ENCODE measurements at places on chromosomes 5 and 9.

DNA sequence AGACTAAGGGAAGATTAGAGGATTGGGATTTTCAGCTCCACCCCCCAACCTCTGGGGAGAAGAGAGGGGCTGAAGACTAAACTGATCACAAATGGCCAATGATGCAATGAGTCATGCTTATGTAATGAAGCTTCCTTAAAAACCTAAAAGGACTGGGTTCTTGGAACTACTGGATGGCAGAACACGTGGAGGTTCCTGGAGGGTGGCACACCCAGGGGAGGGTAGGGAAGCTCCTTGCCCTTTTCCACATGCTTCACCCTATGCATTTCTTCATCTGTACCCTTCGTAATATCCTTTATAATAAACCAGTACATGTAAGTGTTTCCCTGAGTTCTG lies 48.6 kb downstream of the ARHGEF28 start:
- no peak for DNase-seq

GRCh38 chr5:129724647-129725046 lies 23.2 kb upstream of the MINAR2 start:
- DNase-seq = no peak

GRCh38 chr5:72108202-72109061 lies 1.2 kb downstream of the MAP1B start:
- DNase-seq = no peak

- DNase-seq = no peak
Measured at GRCh38 chr5:101390151-101390908, 487.2 kb upstream of the ST8SIA4 start.

GRCh38 chr5:95861864-95862561 lies 39.5 kb upstream of the GLRX start:
- DNase-seq = no peak

DNA sequence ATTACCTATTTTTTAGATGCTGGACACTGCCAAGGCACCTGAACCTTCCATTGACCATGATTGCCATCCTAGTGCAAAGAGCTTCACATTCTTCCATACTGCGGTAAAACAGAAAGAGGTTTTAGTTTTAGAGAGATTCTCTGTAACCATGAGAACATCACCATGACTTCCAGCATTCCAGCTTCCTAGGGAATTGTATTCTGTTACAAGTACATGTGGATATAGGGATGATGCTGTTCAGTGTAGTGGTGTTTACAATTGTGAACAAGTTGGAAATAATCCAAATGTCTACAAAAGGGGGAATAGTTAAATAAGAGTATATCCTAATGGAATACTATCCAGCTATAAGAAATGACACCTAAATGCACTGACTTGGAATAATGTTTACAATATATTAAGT lies 22.4 kb downstream of the NIPSNAP3B start:
- no peak for DNase-seq

DNA sequence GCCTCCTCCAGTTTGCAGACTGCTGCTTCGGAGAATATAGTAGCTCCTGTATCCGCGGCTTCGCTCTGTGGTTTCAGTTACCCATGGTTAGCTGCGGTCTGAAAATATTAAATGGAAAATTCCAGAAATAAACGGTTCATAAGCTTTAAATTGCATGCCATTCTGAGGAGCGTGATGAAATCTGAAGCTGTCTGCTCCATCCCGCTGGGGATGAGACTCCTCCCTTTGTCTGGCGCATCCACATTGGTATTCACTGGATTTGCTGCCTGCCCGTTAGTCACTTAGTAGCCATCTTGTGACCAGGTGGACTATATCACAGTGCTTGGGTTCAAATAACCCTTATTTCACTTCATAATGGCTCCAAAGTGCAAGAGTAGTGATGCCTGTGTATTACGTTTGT lies 36.3 kb downstream of the MSX2 start:
- DNase-seq = no peak

DNA sequence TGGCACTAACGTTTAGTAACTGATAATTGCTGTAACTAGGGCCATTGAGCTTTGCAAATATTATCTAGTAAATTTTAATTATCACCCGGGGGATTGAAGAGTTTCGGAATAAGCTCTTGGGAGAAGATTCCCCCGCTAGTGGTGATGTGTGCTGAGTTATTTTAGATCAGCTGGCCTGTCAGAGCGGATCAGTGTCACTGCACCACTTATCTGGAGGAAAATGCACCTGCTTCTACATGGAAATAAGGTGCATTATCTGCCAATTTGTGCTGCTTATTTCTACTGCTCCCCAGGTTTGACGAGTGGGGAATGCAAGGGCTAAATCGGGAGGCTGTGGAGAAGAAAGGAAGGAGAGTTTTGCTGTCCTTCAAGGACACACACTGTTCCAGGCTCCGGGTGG lies 518.6 kb downstream of the TLE4 start:
- DNase-seq = no peak

- DNase-seq = no peak
Measured at GRCh38 chr9:75812141-75812540, 78.3 kb upstream of the PCSK5 start.

- no peak for DNase-seq
Measured at GRCh38 chr9:121279776-121280388, 11.9 kb downstream of the GSN start.

DNA sequence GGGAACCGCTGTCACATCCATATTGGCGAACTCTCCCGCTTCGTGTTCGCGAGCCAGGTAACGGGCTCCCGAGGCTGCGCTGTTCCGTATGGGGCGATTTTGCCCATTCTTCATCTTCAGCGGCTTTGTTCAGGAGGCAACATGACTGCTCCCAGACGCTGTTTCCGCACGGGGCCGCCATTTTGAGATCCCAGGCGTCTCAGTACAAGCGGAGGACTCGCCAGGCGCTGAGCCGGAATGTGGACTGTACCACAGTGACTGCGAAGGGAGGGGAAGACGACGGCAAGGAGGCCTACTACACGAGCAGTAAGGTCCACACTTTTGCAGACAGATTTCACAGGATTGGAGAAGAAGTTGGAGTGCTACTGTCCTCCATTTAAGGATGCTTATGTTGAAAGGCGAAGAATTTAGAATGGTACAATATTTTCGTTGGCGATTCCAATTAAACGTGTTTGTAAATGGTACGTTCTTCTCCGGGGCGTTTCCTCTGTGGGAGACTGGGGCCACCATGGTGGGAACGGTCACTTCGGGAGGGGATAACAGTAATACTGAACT lies 41.6 kb upstream of the ZNF300 start:
- DNase-seq = no peak

GRCh38 chr5:89302102-89302891 lies 419.3 kb upstream of the MEF2C start:
- no peak for DNase-seq

DNA sequence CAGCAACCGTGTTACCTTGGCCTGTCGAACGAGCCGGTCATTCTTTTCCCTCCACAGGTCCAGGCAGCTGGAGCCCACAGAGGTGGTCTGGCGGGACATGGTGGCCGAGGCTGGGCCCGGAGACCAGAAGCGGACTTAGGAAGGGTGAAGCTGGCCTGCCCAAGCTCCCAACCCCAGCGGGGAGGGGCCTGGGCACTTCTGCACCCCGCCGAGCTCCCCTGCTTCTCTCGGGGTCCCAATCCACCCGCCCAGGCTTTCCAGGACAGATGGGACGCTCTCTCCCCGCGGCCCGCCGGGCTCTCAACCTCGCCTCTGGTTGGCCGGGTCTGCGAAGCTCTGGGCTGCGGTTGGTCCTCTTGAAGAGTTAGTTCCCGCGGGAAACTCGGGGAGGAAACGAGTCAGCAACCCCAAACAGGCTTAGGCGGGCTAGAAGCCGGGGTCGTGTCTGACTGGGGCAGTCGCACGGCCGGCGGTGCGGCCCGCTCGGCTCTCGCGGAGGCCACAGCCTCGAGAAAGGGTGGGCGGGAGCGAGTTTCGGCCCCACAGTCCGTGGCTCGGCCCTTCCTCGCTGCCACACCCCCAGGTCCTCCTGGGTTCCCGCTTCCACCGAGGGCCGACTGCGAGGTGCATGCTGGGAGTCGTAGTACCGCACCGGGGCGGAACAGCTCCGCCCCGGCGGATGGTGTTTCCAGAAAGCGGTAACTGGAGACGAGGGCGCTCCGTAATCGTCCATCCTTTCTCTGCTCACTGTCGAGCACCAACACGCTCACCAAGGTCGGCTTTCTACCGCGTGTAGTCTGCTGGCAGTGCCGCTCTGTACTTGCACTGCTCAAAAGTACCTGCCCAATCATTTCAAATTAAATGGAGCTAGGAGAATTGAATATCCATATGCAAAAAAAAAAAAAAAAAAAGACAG lies at the start of gene FANCG:
TSS of gene FANCG (minus strand) at position 517 of the 916 bp plus-strand sequence. CDS start at position 99, 418 bp downstream.
- DNase-seq = peak; percentile 87

DNA sequence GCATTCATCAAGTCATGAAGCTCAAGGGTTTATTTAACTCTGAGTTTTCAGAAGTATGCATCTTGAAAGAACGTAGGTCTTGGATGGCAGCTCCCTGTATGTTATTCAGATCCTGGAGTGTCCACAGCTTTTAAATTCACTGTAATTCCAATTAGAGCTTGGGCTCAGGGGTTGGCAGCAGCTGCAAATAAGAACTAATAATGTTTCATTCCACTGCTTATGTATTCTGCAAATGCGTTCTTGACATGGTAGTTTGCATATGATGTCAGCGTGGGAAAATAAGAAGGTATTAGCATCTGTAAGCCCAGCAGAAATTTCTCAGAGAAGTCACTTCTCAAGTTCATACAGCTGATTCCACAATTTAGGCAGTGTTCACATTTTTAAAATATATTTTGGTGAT lies 58.4 kb downstream of the RORB start:
- no peak for DNase-seq

GRCh38 chr5:140043508-140043872 lies 391 bp upstream of the NRG2 start:
- no peak for DNase-seq

DNA sequence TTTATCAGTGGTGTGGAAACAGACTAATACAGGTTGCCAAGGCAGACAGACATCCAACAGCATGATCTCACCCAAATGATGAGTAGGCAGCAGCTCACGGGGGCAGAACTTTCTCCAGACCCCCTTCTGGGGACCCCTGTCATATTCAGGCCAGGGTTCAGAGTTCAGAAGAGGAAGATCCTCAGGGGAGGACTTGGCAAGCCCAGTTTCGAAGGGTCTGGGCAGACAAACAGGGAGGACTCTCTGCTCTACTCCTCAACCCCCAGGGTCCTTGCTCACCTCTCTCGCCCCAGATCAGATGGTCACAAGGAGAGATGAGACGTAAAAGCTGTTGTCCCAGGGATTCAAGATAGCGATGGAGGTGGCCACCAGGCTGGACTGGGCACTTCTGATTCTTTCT lies 215.1 kb upstream of the MVB12B start:
- no peak for DNase-seq

GRCh38 chr5:81907012-81907635 lies 64.7 kb upstream of the ATG10 start:
- DNase-seq = no peak

GRCh38 chr5:158638396-158638795 lies 461.3 kb downstream of the EBF1 start:
- DNase-seq = no peak

DNA sequence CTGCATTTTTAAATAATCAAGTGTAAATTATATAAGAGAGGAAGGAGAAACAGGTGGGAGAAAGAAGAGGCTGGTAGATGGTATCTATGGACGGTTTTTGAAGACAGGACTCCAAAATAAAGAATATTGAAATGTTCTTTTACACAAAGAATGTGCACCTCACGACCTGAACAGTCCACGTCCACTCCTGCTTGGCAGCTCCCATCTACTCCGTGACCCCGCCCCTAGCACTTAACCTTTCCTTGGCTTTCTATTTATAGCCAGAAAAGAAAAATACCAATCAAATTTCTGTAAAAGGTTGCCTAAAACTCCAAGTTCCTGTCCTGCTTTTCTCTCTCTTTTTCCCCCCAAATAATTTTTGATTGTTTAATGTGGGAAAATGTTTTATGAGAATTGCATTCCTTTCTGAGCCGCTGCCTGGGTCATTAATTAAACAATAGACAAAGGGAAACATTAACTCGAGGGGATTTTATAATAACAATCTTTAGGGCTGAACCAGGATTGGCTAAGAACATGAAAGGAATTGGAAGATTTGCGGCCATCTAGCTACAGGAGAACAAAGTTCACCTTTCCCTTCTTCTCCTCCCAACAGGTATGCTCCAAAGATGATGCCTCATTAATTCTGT lies 173.6 kb upstream of the MAP3K1 start:
- no peak for DNase-seq

GRCh38 chr5:72325566-72326305 lies 5.6 kb downstream of the PTCD2 start:
- DNase-seq = no peak

- no peak for DNase-seq
Measured at GRCh38 chr9:16884952-16885513, 14.6 kb upstream of the BNC2 start.

DNA sequence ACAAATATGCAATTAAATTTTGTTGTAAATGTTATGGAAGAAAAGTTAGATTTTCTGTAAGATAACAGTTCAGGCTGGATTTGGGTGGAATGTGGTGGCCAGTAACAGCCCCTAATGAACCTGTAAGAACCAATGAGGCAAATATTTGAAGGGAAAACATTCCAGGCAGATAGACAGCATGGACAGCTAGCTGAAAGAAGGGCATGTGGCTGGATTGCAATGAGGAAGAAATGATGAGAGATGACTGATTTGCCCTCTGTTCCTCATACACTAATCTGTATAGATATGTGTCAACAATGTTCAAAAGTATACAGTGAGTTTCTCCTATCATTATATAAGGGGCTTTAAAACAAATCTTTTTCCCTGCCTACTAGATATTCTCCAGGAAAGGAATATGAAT lies 58.8 kb downstream of the MAN2A1 start:
- no peak for DNase-seq

GRCh38 chr9:100756217-100756616 lies 178.3 kb downstream of the CAVIN4 start:
- no peak for DNase-seq

GRCh38 chr5:135718651-135719050 lies 115.8 kb upstream of the SLC25A48 start:
- DNase-seq = peak; percentile 63

GRCh38 chr5:146091881-146092280 lies 13.5 kb downstream of the PLAC8L1 start:
- DNase-seq = no peak

GRCh38 chr9:135498381-135499126 lies 1.9 kb upstream of the MRPS2 start:
- no peak for DNase-seq

DNA sequence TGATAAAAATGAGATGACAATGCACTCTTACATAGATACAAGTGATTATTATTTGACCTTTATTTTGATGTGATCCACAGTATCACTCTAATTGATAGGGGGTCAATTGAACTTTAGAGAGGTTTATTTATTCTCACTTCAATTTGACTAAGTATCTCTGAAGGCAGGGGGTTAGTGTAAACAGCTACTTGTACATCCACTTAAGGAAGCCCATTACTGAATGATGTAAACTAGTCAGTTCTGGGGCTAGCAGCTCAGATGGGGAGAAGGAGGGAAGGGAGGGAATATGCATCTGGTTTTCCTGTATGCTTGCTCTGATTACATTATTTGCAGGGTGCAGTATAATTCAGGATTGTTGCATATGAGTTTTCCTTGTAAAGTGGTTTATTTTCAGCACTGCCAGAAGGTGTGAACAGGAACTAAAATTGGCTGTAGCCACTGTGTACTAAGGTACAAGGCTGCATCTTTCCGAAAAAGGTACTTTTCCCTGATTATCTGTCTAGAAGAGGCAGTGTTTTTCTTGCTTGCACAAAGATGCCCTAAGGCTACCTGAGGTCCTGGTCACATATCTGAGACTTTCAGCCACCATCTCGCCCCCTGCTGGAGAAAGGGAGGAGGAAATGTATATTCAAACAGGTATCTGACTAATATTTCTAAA lies 51.2 kb downstream of the MRPS27 start:
- peak; percentile 19 for DNase-seq

- no peak for DNase-seq
Measured at GRCh38 chr5:8953911-8954438, 591.9 kb downstream of the SEMA5A start.

GRCh38 chr9:6938873-6939272 lies 181.1 kb downstream of the KDM4C start:
- DNase-seq = no peak
